ENCODE measurements at places on chromosomes 4 and X. TPM values are rescaled to one million over a fixed set of nuclear protein-coding genes. Genes with fewer than 3 reads are reported as not detected.
A peak's percentile ranks its signal among the peaks of the same experiment; 100 is the strongest.

GRCh38 chr4:5932035-5932568, 39.2 kb upstream of the CRMP1 start:
- no peak for DNase-seq

- peak; percentile 34 for DNase-seq
These were observed 10.1 kb upstream of the EXOSC9 start for GRCh38 chr4:121790976-121791375.

GRCh38 chr4:137422666-137423065, 109.6 kb downstream of the PCDH18 start:
- DNase-seq: peak; percentile 7

DNA sequence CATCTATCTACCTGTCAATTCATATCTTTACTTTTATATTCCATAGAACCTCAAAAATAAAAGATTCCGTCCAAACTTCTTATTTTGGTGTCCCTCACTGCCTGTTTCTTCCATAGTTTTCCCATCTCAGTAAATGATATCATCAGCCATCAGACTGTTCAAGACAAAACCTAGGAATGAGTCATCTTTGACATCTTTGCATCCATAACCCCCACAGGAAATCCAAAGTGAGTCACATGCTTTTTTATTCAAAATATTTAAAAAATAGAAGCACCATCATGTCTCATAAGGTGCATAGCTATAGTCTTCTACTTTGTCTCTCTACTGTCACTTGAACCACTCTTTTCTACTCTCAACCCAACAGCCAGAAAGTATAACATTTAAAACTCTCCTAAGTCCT, 29.9 kb upstream of the CXXC4 start:
- DNase-seq: peak; percentile 34

DNA sequence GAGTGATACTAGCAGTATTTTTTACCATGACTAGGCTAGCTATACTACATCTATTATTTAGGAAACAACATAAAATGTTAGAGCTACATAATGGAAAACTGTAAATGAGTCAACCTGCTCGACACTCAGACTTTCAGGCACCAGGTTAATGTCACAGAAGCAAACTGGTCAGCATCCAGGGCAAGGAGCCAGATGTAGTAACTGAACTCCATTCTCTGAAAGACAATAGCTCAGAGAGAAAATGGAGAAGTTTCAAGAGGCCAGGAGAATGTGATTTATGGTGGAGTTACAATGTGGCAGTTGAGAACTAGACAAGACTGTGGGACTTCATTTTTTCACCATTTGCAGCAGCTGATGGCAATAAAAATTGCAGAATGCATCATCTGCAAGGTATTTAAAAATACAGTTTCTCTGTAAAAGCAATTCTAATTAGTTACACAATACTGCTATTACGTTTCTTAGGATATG, 342.7 kb upstream of the PABPC4L start:
- no peak for DNase-seq

DNA sequence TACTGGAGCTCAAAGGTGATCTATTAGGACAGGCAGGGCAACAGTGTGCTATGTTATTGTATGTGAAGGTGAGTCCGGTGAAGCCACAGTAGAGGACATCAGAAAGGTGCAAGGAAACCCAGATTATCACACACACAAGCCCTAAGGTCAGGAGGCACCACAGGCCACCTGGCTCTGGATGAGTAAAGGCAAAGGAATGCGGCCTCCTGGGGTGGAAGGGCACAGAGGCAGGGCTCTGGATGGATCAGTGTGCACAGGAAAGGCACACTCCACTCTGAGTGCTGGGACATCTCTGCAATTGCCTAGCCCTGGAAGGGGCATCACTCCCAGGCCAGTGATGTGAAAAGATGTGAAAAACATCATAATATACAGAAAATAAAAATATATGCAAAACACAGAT, 683.5 kb downstream of the TRIML1 start:
- DNase-seq: no peak

Gene LUZP4
- polyA plus RNA-seq: not detected

DNA sequence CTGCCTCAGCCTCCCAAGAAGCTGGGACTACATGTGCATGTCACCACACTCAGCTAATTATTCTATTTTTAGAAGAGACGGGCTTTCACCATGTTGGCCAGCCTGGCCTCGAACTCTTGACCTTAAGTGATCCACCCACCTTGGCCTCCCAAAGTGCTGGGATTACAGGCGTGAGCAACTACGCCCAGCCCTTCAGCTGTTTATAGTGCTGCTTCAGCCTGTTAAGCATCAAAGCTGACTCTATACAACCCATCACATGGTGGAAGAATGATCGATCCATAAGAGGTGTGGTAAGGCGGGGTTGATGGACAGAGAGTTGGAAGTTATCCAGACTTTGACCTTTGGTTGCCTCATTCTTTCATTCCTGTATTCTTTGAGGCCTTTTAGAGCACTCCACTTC, 56.2 kb upstream of the RAPGEF2 start:
- DNase-seq: no peak

DNA sequence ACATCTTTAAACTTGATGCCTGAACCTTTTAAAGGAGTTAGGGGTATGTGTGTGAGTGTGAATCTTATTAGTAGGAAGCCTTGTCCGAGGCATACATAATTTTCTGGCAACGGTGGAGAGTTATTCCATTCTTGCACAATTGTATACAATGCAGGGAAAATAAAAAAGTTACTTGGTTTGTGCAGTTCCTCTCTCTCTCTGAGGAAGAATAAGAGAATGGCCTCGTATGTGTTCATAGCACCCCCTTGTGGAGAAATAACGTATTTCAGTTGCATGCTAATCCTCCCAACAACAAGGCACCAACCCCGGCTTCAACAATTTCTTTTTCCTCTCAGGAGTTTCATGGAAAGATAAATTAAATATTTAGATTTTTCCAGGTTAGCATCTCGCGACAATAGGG, 33.7 kb upstream of the FGF13 start:
- peak; percentile 64 for DNase-seq

Gene ELMOD2
- polyA plus RNA-seq: 20.4 TPM

DNA sequence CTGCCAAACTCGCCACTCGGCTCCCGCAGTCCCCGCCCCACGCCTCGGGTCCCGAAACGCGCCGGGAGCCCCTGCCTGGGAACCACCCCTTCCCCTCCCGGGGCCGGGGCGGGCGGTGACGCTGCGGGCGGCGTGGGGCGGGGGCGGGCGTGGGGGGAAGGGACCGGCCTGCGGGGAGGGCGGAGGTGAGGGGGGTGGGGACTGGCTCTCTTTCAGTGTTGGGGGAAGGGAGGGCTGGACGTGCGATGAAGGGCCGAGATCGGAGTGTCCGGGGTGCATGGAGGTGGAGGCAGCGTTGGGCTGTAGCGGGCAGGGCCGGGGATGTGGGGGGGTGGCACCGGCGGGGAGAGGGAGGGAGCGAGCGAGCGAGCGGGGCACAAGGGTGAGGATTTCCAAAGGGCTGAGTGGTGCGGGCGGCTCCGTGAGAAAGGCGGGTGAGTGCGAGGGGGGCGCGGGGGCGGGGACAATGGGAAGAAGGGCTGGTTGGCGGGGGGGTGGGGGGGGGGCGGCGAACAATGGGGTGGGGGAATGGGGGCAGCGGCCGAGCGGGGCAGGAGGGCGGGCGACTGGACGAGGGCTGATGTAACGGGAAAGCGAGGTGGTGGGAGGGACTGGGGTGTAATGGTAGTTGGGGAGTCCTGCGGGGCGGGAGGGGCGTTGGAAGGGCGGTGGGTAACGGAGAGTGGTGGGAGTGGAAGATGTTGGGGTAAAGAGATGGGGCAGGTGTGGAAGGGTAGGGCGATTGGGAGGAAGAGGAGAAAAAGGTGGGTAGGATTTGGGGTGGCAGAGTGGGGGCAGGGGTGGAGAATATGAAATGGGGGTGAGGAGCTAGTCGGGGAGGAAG, 578 bp downstream of the DCUN1D4 start:
- DNase-seq: peak; percentile 71

GRCh38 chr4:165325732-165326512, 1.5 kb upstream of the MSMO1 start:
- peak; percentile 95 for DNase-seq

- no peak for DNase-seq
These were observed 441.6 kb downstream of the GBA3 start for GRCh38 chr4:23134331-23134730.

Gene RAB9A
- polyA plus RNA-seq: 43.1 TPM

Gene STS
- polyA plus RNA-seq: 9.4 TPM

GRCh38 chr4:127182687-127183086, 450.1 kb upstream of the INTU start:
- peak; percentile 15 for DNase-seq

Gene AFP
- 1.5 TPM for polyA plus RNA-seq

Measured in fibroblast of lung (primary cell).